Cardiac ventricle fibroblast (primary cell): ENCODE measurements at places on chromosomes 13 and 19. TPM values are rescaled to one million over a fixed set of nuclear protein-coding genes. Genes with fewer than 3 reads are reported as not detected.

The PLIN4 gene
- 11.9 and 12.7 TPM in 2 replicates for total RNA-seq

The RYR1 gene
- total RNA-seq: under 0.01 TPM in 1 of 2 replicates, not detected in the other

The KIR2DL3 gene
- not detected in 2 replicates for total RNA-seq

The SERP2 gene
- 2.7 and 3.4 TPM in 2 replicates for total RNA-seq

The SLC6A16 gene
- 0.19 TPM in 1 of 2 replicates, not detected in the other for total RNA-seq

The KIR3DL2 gene
- total RNA-seq: not detected in 2 replicates

The IQCN gene
- total RNA-seq: 0.15 and 0.25 TPM in 2 replicates

The TRPC4 gene
- total RNA-seq: 0.10 and 0.44 TPM in 2 replicates

The SELENOV gene
- total RNA-seq: not detected in 2 replicates

The PRR22 gene
- total RNA-seq: 0.37 and 0.98 TPM in 2 replicates

The RNF225 gene
- total RNA-seq: not detected in 2 replicates

The ERICH4 gene
- not detected in 2 replicates for total RNA-seq

The ZNF444 gene
- total RNA-seq: 19.9 and 28.7 TPM in 2 replicates

The C1QTNF9B gene
- total RNA-seq: not detected in 2 replicates

The CD177 gene
- not detected in 2 replicates for total RNA-seq

The COL4A2 gene
- total RNA-seq: 764 and 817 TPM in 2 replicates

The DNAAF3 gene
- total RNA-seq: 0.34 TPM in 1 of 2 replicates, not detected in the other

The CD79A gene
- total RNA-seq: not detected in 2 replicates

The KIR3DL1 gene
- not detected in 2 replicates for total RNA-seq

The IGFL3 gene
- not detected in 2 replicates for total RNA-seq

The LGALS14 gene
- total RNA-seq: not detected in 2 replicates

The OXGR1 gene
- total RNA-seq: not detected in 2 replicates

The TMEM221 gene
- total RNA-seq: 0.25 TPM in 1 of 2 replicates, not detected in the other

The IGFL1 gene
- not detected in 2 replicates for total RNA-seq

The FCAR gene
- not detected in 2 replicates for total RNA-seq

The KLK7 gene
- total RNA-seq: not detected in 2 replicates

The TUBB4A gene
- total RNA-seq: not detected in 2 replicates

The MYPOP gene
- 3.7 and 4.0 TPM in 2 replicates for total RNA-seq

The LMTK3 gene
- total RNA-seq: not detected in 2 replicates

The SMG9 gene
- total RNA-seq: 12.7 and 15.5 TPM in 2 replicates

The CCDC9 gene
- total RNA-seq: 12.1 and 20.8 TPM in 2 replicates
